ENCODE measurements at places on chromosomes 12 and 14. TPM values are rescaled to one million over a fixed set of nuclear protein-coding genes. Genes with fewer than 3 reads are reported as not detected.

Gene LMO3
- total RNA-seq: 1.4 TPM

Gene CD27
- total RNA-seq: 0.31 TPM

Gene ANG
- total RNA-seq: 1.6 TPM

Gene DLGAP5
- total RNA-seq: 0.87 TPM

Gene GLT8D2
- 8.2 TPM for total RNA-seq

Gene AKAP6
- total RNA-seq: 176 TPM

Gene PDZRN4
- not detected for total RNA-seq

DNA sequence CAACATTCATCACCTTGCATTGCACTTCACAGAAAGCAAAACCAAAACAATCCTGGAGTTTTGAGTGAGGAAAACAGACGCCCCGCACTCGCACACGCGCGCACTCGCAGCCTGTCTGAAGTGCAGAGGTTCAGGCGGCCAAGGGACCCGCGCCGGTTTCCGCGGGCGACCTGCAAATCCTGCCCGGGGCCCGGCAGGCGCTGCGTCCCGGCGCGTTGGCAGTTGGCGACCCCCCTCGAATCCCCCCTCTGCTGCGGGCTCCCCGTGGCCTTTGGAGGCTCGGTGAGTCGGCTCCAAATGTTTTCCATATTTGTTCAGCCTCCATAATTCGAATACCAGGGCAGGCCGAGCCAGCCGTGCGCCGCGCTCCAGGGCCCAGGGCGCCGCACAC lies at the start of gene SSPN:
SSPN (plus strand) TSS at position 324 of the 391 bp plus-strand sequence. CDS start 100 bp downstream, outside the sequence.
- DNase-seq: peak; percentile 59

- DNase-seq: no peak
Observed at GRCh38 chr12:46944088-46944487, 118.3 kb upstream of the SLC38A4 start.

DNA sequence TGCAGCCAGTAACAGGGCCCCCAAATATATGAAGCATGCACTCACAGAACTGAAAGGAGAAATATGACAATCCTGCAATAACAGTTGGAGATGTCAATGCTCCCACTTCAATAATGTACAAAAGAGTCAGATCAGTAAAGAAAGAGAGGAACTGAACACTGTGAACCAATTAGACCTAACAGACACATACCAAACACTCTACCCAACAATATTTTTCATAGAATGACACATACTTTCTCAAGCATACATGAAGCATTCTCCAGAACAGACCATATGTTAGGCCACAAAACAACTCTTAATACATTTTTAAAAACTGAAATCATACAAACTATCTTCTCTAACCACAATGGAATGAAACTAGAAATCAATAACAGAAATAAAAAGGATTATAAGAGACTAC lies 80.2 kb downstream of the ELK3 start:
- DNase-seq: no peak

GRCh38 chr12:50353869-50354593 lies 42.4 kb downstream of the FAM186A start:
- no peak for DNase-seq

GRCh38 chr12:26126340-26127284 lies 1.8 kb upstream of the BHLHE41 start:
- DNase-seq: peak; percentile 87

GRCh38 chr14:44029933-44030332 lies 477.1 kb downstream of the FSCB start:
- DNase-seq: no peak

DNA sequence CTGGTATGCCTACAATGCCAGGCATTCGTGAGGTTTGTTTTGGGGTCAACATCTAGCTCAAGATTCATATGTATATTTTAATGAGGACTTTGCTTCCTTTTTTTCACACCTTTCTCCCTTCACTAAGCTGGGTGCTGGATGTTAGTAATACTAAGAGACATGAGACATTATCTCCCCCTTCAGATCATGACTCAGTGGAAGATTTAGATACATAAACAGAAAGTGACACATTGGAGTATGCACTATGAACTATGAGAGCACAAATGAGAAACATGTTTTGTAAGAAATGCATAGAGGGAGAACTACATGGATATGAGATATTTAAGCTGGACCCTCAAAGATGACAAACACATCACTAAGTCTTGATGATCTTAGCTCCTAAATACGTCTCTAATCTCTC lies 286.3 kb downstream of the RPAP3 start:
- no peak for DNase-seq

- no peak for DNase-seq
Observed at GRCh38 chr12:10048526-10048925, 18.0 kb downstream of the CLEC9A start.

DNA sequence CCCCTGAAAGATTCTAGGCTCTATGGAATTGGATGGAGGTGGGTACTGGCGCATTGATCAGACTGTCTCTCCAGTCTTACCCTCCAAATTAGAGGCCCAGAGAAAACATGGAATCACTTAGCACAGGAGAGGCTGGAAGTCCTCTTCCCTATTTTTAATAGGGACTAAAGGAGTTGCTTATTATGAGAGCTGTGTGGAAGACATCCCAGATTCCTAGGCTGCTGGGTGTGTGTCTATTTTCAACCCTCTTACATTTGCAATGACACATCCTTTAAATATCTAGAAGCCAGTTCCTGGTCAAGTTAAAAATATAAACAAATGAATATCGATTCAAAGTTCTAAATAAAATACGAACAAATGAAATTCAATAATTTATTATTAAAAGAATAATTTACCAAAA lies 58.3 kb upstream of the ARID2 start:
- DNase-seq: peak; percentile 25

DNA sequence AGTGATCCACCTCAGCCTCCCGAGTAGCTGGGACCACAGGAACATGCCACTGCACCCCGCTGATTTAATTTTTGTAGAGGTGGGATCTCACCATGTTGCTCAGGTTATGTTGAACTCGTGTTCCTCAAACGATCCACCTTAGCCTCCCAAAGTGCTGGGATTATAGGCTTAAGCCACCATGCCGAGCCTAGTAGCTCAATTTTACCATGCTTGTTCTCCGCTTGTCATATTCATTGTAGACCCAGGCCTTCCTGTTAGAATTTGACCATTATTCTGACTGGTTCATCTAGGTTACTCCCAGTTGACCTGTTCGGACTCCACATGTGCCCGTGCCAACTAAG lies 24.7 kb downstream of the TMBIM6 start:
- DNase-seq: no peak

DNA sequence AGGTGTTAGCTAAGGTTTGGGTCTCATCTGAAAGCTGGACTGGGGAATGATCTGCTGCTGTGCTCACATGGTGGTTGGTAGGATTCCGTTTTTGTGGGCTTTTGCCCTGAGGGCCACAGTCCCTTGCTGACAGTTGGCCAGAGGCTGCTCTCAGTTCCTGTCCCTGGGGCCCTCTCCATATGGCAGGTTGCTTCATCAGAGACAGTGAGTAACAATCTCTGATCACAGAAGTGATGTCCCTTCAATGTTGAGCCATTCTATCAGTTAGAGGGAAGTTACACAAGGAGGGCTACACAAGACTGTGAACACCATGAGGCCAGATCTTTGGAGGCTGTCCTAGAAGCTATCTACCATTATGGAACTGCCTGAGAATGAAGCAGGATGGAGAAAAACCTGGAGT lies 137.2 kb downstream of the AACS start:
- DNase-seq: no peak

DNA sequence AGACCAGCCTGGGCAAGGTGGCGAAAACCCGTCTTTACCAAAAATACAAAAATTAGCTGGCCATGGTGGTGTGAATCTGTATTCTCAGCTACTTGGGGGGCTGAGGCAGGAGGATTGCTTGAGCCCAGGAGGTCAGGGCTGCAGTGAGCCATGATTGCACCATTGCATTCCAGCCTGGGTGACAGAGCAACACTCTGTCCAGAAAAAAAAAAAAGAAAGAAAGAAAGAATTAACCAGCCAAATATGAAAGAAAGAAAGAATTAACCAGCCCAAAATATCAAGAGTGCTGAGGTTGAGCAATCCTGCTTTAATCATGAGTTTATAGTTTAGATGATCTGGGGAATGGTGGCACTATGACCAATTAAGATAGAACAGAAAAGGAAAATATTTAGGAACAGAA lies 3.5 kb upstream of the ACTN1 start:
- DNase-seq: no peak

- DNase-seq: no peak
Observed at GRCh38 chr14:31027847-31028246, 1.7 kb upstream of the STRN3 start.

DNA sequence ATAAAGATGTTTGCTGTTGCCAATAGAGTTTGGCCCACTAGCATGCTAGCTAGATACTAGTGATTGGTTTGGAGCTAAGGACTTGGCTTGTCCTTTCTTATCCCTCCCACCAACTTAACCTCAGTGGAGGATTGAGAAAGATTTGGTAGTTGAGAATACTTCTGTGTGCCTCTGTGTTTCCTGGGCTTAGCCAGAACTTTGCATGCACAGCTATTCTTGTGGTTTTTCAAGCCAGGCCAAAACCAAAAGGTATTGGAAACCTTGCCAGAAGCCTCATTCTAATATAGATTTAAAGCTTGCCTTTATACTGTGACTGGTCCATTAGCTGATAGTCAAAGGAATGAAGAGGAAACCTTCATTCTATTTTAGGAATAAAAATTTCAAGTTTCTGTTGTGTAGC lies 188.5 kb downstream of the CCDC91 start:
- no peak for DNase-seq

- no peak for DNase-seq
Observed at GRCh38 chr14:101707863-101708620, 53.5 kb upstream of the PPP2R5C start.

DNA sequence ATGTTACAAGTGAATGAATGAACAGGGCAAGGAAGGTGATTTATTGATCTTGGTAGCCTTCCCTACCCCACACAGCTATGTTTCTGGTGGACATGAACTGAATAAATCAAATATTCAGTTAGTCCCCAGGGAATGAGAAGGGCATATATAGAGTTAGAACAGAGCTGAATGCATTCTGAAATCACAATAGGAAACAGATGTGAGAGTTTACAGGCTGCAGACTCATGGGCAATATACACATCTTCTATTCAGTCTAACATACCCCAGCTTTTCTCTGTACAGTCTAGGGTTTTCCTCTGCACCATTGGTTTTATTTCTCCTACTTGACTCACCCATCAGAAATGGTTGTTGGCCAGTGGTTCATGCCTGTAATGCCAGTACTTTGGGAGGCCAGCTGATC lies 7.3 kb upstream of the STX2 start:
- DNase-seq: no peak

DNA sequence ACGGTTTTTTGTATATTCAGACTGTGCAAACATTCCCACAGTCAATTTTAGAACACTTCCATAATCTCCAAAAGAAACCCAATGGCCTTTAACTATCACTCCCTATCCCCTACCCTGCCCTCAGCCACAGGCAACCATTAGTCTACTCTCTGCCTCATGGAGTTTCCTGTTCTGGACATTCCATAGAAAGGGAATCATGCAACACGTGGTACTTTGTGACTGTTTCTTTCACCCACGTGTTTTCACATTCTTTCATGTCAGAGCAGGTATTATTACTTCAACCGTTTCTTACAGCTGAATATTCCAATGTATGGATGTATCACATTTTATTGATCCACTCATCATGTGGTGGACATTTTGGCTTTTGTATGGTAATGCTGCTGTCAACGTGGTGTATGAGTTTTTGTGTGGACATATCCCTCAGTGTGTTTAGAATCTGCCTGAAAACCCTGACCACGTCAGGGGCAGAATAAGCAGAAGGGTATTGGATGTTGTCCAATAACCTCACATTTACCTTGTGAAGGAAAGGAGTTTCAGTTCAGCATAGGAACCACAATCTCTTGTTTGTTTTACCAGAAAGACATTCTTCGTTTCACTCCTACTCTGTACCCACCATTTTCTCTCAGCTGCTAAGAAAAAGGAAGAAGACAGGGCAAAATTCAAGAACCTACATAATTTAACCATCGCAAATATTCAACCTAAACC lies 107.5 kb upstream of the DYRK2 start:
- DNase-seq: no peak

All from heart right ventricle (tissue), 16 donors.